Astrocyte (in vitro differentiated cells and primary cell): ENCODE measurements at places on chromosomes 5 and 9.

GRCh38 chr9:137317718-137318511 is 15.8 kb upstream of the NRARP start:
- no peak for DNase-seq

DNA sequence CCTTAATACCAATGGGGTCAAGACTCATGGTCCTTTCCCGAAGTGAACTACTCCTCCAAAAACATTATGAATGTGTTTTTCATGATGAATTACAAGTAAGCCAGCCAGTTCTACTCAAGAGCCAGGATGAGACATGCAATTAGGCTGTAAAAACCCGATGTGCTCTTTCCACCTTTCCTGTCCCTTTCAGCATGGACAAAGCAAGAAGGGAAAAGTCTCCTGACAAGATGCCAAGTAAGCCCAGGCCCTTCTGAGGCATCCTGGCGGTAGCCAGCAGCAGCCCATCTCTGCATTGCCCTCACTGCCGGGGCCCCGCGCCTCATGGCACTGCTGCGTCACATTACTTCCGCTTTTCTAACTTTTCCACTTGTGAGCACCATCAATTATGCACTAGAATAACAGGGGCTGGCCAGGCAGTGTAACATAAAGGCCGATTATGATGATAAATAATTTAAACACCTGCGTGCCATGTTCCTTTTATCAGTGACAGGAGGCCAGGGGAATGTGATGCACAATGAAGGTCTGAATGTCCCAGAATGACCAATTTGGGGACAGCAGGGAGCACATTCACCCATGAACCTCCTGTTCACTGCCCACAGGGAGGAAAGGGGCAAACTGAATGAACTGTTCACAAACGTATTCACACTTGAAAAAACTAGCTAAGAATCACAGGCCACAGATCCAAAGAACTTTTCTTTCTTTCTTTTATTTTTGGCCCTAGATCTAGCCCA is 37.4 kb downstream of the EFNA5 start:
- DNase-seq, result peak; percentile 78

DNA sequence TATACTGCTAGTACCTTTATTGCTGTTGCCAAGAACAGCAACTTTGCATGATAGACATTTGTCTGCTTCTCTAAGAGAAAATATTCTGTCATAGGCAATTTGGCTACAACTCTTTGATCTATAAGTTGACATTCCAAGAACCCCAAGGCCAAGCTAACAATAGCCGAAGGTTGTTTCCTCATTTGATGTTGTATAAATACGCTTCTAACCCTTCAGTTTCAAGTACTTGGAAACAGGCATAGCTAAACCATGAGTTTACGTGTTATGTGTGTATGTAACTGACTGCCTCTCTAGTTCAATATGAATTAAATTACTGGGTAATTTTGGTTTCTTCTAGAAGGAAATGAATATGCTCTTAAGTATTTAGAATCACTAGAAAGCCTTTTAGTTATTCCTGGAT is 1034.0 kb downstream of the TLE4 start:
- DNase-seq, result peak; percentile 69

- peak; percentile 88 for DNase-seq
Observed at GRCh38 chr5:135456238-135457099, 4.3 kb upstream of the TIFAB start.

DNA sequence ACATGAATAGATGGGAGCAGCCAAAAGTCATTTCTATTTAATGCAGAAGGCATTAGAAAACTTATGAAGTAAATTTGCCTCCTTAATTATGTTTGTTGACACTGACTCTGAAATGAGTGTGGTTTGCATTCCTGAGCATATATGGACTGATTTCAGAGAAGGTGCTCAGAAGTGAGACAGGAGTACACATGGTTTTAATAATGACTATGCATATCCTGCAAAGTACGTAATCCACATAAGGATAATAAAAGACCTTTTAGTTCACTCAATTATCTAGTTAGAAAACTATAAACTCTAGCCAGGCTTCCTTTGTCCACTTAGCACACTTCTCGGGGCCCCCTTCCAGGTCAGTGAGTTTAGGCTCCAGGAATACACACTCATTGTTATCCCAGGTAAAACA is 75.7 kb upstream of the SNX2 start:
- DNase-seq, result no peak

DNA sequence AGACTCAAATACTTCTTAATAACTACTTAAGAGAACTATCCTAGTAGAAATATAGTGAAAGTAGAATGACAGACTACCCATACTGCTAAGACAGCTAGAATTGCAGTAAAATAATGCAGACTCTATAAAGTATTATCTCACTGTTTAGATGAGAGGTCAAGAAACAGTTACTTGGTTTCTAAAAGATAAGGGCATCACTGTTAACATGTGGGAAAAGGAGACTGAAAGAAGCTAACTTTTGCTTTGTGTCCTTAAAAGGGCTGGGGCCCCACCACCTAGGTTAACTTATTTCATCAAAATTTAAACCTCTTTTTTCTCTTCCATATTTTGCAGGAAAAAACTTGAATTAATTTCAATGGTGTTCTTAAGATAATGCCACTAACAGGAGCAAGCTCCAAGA is 204.3 kb downstream of the CNTLN start:
- no peak for DNase-seq

DNA sequence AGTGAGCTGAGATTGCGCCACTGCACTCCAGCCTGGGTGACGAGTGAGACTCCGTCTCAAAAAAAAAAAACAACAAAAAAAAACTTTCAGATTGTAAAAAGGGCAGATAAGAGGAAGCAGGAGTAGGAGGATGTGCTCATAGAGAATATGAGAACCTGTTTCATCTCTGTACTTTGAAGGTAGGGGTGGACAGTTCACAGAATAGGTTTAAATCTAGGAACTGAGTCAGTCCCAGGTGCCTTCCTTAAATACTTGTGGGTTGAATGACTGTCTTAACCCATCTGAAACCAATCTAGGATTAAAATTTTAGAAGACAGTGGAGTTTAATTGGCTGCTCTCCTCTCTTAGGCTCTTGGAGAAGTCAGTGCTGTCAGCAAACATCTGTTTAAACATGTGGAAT is 12.4 kb downstream of the POLK start:
- DNase-seq, result no peak

DNA sequence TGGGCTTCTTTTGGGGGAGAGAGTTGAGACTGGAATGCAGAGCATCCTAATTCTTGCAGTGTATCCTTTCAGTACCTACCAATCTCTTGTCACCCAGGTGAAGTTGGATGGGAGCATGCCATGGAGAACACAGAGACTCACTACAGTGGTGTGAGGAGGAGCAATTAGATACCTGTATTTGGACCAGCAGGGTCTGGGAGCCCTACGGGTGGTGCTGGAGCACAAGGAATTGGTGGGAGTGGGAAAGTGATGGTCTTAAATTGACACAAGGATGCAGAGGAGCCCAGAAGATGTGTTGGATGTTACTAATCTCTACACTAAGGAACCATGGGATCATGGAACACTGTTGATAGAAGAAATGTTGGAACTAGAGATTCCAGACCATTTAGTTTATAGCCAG is 212.7 kb downstream of the CHSY3 start:
- no peak for DNase-seq

GRCh38 chr5:142151436-142152383 is 43.1 kb downstream of the NDFIP1 start:
- peak; percentile 33 for DNase-seq

- DNase-seq, result no peak
Observed at GRCh38 chr5:139974661-139975060, 68.4 kb downstream of the NRG2 start.
